Stimulated activated CD8-positive, alpha-beta memory T cell treated with anti-CD3 and anti-CD28 coated beads, Interleukin-2, amount 100 ng/mL, for 1 hour (primary cell): ENCODE measurements at places on chromosomes 3 and 15.
A peak's percentile ranks its signal among the peaks of the same experiment; 100 is the strongest.

DNA sequence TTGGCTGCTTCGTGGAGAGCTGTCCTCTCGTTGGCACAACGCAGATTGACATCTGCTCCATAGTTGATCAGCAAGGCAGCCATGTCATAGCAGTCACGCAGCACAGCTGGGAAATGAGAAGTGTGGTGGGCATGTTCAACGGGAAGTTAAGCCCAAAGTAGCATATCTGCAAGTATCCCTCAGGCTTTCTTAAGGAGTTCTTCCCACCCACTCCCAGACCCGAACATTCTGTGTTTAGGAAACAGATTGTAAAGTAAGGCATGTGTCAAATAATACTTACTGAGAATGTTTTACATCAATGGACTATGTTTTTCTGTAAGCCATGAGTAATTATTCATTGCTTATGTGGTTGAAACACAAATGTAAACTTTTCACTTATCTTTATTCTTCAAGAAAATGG, 9.2 kb downstream of the ASB14 start:
- no peak for DNase-seq

DNA sequence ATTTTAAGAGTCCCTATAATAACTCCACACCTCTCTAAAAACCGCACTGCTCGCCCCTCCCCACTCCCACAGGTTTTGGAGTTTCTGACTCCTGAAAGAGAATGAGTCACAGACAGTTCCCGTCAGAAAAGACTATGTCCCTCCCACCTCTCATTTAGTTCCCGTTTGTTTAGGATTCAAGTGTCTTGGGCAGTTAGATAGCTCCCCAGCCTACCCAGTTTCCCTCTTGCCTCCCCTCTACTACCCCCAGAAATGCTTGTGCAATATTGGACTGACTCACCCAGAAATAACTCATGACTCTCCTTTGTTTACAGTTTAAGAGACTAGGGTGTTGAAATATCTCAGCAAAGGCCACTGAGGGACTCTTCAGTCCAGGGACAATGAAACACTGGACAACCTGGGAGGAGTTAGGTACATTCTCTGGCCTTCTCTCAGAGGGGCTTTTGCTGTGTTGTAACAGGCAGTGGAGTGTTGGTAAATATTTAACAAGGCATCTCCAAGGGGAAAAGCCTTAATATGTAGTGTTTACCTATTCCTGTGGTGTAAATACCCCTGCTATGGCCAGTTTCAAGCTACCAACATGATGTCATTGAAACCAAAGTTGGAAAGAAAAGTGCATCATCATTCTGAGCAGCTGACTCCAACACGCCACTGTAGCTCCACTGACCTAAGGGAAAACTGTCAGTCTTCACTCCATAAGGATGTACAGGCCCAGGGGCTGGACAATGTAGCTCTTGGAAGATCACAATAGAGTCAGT, 96.1 kb upstream of the CHD2 start:
- no peak for DNase-seq

DNA sequence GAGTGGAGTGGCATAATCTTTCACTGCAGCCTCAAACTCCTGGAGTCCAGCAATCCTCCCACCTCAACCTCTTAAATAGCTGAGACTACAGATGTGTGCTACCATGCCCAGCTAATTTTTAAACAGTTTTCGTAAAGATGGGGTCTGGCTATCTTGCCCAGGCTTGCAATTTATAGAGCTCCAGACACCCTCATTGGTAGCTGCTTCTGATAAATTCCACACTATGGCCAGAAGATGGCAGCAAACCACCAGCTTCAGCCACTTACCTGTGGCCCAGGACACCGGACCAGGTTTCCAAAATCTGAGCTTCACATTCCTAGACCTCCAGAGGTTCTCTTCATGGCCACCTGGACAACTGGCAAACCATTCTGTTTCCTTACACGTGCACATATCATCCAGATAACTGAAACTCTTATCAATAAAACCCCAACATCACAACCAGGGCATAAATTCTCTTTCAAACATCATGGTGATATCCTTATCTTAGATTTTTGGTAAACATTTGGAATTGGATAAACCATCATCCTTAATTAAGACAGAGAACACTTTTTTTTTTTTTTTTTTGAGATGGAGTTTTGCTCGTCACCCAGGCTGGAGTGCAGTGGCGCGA, 28.9 kb downstream of the FBXW12 start:
- peak; percentile 14 for DNase-seq

- no peak for DNase-seq
Measured at GRCh38 chr3:132210476-132211346, 106.5 kb upstream of the ACP3 start.

DNA sequence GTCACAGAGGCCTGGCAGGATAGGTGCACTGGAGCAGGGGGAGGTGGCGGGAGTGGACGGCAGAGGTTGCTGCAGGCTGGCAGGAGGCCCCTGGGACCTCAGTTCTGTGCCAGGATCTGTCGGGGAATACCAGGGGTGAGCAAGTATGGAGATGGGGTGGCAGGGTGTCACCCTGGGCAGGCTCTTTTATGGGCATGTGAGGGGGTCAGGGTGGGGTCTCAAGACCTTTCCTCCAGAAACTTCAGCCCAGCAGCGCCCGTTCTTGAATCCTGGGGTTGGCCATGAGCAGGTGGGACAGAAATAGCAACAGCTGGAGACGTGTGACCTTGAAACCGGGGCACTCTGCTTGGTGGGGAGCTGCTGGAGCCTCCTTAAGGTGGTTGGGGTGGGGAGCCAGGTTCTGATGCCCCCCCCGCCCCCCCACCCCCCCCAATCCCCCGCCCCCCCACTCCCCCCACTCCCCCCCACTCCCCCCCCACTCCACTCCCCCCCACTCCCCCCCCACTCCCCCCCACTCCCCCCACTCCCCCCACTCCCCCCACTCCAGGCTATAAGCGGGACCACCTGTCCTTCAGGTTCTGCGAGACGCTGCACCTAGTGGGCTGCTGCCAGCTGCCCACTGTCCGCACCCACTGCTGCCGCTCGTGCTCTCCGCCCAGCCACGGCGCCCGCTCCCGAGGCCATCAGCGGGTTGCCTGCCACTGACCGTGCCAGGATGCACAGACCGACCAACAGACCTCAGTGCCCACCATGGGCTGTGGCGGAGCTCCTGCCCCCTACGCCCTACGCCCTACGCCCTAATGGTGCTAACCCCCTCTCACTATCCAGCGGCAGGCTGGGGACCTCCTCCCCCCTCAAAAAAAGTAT, 84.9 kb downstream of the TBC1D2B start:
- no peak for DNase-seq

GRCh38 chr15:40310993-40311392, 3.3 kb upstream of the PLCB2 start:
- DNase-seq, result no peak

DNA sequence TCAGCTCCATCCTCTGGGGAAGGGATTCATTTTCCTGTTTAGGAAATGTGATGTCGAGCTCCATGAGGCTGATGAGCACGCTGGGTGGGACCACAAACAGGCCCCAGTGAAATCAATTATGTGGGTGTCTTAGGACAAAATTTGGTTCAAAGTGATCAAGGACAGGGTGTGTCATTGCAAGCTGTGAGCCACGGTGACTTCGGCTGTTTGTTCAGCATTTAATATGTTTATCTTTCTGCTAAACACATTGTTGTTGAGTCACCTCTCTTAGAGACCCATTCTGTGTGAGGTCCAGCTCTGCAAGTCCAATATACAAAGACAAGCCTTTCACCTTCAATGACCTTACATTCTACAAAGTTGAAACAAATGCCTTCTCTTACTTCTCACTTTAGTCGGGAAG, 41.3 kb downstream of the SSR3 start:
- DNase-seq, result no peak

GRCh38 chr3:37766797-37767776, 94.6 kb upstream of the CTDSPL start:
- no peak for DNase-seq

DNA sequence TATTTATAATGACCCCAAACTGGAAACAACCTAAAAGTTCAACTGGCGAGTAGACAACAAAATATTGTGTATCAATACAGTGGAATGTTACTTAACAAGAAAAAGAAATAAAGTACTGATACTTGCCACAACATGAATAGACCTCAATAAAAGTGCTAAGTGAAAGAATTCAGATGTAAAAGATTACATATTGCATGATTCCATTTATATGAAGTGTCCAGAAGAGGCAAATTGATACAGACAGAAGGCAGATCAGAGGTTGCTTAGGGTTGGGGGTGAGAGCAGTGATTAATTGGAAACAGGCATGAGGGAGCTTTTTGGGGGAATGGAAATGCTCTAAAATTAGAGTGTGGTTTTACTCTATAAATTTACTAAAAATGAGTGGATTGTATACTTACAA, 183.3 kb downstream of the SATB1 start:
- DNase-seq, result no peak

DNA sequence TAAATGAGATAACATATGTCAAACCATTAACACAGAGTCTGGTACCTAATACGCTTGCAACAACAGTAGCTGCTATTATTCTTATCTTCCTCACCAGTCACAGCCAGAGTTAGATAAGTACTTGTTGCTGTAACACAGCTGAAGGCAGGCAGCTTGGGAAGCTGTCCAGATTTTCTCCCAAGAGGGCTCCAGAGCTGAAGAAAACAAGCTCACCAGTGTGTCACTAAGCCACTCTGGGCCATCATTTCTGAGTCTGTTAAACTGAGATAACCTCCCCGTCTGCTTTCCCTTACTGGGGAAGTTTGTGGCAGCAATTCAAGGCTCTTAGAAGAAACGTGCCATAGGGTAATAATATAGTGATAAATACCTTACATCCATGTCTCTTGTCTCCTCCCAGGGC, 226.3 kb downstream of the TAFA4 start:
- DNase-seq, result no peak

- DNase-seq, result no peak
Measured at GRCh38 chr3:43733459-43734384, 43.0 kb downstream of the ABHD5 start.

- DNase-seq, result no peak
Measured at GRCh38 chr3:18402239-18402799, 22.8 kb downstream of the SATB1 start.

- DNase-seq, result no peak
Measured at GRCh38 chr3:167749209-167749608, 13.7 kb downstream of the SERPINI1 start.

GRCh38 chr3:139380575-139380974, 8.9 kb downstream of the COPB2 start:
- no peak for DNase-seq

GRCh38 chr3:155995525-155996370, 124.6 kb upstream of the KCNAB1 start:
- DNase-seq, result no peak

- DNase-seq, result no peak
Measured at GRCh38 chr3:73029321-73029796, 32.1 kb upstream of the EBLN2 start.

DNA sequence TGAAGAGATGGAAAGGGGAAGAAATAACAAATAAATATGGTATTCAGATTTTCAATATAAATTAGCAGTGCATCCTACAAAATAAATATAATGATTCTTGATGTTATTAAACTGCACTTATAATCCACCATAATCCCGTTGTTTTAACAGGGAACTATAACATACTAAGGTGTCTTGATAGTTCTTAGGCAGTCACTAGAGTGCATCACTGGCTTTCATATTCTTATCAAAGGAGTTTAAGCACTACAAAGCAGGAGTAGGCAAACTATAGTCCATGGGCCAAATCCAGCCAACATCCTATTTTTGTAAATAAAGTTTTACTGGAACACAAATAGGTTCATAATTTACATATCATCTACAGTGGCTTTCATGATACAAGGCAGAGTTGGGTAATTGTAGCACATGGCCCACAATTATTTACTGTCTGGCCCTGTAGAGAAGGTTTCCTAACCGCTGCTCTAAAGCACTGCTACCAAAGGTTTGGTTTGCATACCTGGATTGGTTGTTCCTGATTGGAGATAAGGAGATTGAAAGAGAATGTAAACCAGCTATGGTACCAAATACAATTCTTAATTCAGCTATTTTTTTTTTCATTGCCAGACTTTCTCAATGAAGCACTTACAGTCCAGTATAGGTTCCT, 104.3 kb downstream of the ZNF280D start:
- no peak for DNase-seq

DNA sequence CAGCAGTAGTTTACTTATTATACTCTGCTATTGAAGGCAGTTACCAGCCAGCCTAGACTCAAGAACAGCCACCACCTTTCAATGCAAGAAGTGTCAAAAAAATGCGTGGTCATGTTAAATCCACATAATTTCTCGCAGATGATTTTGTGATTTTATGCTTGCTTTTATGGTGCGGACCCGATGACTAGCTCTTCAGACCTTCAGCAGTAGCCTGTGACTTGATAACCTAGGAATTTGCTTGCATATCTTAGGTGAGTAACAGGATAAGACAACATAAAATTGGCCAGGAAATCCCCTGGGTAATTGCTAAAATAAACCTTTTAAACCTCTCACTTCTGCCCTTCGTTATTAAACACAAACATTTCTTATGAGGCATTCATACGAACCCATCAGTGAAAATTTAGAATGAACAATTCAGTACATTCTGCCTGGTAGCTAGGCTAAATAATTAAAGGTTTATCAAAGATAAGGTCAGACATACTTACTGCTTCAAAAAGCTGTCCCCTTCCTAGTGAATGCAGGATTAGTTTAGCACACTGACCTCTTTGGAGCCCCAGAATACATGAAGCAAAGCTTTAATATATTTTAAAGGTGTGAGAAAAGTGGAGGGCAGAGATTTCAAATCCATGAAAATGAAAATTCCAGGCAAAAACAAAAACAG, 798.8 kb downstream of the OTOL1 start:
- DNase-seq, result no peak

DNA sequence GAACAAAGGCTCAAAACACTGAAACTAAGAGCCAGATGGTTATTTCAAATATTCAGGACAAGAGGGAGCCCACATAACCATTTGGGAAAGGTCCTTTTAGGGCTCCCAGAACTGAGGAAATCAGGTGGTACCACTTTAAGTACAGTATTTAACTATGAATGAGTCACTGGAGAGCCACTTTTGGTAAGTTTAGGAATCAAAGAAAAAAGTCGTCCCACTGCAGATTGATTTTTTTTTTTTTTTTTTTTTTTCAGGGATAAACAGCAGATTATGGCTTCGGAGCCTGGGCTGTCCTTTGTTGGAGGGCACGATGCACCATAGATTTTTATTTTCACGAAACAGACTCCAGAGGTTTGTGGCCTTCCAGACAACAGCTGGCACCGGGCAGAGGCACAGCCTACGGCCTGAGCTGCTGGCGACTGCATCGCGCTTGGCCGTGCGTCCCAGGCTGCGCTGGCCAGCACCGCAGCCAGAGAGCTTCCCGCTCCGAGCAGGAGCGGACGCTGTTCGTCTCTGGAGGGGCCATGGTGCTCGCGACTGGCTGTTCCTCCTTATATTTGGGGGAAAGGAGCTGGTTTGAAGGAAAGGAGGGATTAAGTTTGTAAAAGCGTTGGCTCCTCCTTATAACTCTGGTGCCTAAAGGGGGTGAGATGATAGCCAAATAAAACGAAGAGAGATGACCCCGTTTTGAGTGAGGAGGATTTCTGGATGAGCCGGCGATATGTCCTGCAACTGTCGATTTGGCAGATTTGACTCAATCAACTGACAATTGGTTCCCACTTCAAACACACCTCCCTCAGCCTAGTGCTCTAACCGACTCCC, 152.9 kb upstream of the GOLIM4 start:
- DNase-seq, result no peak
